ENCODE measurements at places on chromosomes 6 and 20.

- no peak for DNase-seq
These were observed 39.7 kb downstream of the BCAS4 start for GRCh38 chr20:50834599-50835005.

- no peak for DNase-seq
These were observed 33.5 kb upstream of the TPD52L1 start for GRCh38 chr6:125120054-125120590.

- no peak for DNase-seq
These were observed 147.0 kb downstream of the DTNBP1 start for GRCh38 chr6:15515660-15516375.

- DNase-seq = no peak
These were observed 40.9 kb upstream of the FAM83D start for GRCh38 chr20:38885357-38885756.

DNA sequence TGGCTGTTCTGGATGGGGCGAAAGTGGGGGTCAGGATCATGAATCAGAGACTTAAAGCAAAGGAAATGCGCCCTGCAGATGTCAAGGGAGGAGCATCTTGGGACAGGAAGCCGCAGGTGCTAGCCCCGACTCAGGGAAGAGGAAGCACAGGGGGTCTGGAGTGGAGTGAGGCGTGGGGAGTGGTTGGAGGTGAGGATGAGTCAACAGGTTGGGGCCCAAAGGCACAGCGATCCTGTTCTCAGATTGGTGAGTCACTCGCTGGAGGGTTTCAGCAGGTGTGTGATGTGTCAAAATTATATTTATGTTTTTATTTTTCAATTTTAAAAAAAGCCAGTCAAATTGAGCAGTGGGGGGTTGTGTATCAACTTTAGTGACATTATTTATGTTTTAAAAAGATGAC lies 19.0 kb downstream of the PACSIN1 start:
- peak; percentile 47 for DNase-seq

DNA sequence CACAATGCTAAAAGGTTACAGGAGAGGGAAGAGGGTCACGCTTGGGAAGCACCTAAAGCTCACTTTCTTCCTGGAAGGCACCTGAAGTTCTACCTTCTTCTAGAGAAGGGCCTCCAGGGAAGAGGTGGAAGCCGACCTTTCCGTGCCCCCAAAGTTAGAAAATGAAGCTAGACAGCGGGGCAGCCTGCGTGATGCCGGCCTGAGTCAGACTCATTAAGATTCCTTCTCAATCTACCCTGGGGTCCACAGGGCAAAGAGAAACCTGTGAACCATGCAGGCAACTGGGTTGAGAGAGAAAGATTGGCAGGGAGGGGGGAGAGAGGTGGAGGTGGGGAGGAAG lies 54.8 kb upstream of the CCDC167 start:
- DNase-seq = no peak

DNA sequence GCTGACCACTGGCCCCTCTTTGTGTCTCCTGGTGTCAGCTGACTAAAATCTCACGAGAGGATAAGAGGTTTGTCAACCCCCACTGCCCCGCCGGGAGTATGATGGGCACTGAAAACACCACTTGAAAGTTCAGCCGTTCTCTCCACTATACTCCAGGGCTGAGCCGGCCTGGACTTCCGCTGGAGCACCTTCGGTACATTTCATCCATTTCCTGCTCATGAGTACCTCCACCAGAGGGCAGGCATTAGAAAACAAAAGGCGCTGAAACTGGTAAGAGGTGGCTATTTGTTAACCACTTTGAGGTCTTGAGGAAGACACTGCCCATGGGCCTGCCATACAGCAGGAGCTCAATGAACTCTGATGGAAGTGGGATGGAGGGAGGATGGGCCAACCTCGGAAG lies 17.9 kb upstream of the ANKRD60 start:
- no peak for DNase-seq

DNA sequence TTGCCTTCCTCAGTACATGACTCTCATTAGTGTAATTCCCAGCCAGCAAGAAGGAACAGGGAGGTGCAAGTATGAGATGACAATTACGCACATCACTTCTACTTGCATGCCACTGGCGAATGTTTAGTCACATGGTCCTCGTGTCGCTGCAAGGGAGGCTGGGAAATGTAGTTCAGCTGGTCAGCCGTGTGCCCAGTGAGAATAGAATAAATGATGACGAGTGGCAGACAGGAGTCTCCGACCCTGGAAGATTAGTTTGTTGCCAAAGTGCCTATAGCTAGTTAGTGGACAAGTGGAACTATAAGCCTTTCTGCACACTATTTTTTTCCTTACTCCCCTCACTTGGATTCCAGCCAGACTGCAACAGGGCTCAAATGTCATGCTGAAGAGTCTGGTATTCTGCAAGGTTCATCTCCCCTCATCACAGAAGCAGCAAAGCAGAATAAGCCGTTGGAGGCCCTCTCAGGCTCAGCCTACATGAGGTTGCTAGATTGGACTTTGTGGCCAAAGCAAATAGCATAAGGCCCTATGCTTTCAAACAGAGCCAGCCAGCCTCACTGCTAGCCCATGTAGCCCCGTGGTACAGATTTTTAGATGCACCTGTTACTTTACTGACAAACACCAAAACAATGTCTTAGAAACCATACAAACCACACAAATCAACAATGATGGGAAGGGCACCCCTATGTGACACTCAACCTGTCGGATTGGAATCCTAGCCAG lies 9.7 kb downstream of the LINC00237 start:
- DNase-seq = no peak

- no peak for DNase-seq
These were observed 45.1 kb downstream of the TRERF1 start for GRCh38 chr6:42406306-42407280.

DNA sequence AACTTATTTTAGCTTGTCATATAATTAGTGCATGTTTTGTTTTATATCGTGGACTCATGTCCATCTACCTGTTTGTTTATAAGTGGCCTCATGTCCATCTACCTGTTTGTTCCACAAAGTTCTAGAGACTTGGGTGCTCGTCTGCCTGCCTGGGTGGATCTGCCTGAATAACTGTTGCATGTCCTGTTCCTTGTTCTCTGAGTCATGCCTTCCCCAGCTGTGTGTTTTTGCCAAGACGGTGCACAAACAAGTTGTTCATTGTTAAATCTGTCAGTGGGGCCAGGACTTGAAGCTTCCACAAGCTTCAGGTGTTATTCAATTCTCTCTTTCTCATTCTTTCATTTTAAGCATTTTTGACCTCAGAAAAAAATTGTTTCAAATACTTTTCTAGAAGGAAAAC lies 358.0 kb upstream of the CITED2 start:
- no peak for DNase-seq

- no peak for DNase-seq
These were observed 285.2 kb downstream of the UST start for GRCh38 chr6:149031859-149032598.

- no peak for DNase-seq
These were observed 10.9 kb upstream of the TMEM14B start for GRCh38 chr6:10736731-10737130.

GRCh38 chr6:32133786-32134185 lies 3.7 kb upstream of the FKBPL start:
- no peak for DNase-seq

DNA sequence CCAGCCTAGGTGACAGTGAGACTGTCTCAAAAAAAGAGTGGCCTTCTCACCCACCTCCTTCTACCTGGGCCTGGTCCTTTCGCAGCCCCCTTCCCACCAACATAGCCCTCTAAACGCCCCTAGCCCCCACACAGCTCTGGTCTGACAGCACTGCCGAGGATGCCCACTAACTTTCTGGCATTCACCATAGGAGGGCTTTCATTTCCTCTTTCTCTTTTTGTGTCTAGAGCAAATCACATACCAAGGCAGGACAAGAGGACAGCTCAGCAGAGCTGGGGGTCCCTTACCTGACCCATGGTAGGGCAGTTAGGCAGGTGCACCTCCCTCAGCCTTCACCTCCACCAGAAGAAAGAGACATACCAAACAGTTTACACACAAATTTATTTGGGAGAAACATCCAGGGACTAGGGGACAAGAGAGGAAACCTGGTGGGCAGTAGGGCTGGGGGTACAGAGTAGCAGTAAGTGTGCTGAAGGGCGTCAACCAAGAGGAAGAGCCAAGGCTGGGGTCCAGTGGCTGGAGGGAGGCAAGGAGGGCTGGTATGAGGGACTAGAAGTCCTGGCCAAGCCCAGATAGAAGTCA lies 4.5 kb downstream of the LY6G5C start:
- DNase-seq = no peak

GRCh38 chr6:25477006-25477590 lies 174.9 kb upstream of the SCGN start:
- no peak for DNase-seq

GRCh38 chr6:140230282-140230681 lies 855.8 kb upstream of the CITED2 start:
- DNase-seq = no peak

- DNase-seq = no peak
These were observed 88.0 kb upstream of the UST start for GRCh38 chr6:148658681-148659430.

Measured in stimulated activated CD4-positive, alpha-beta T cell treated with anti-CD3 and anti-CD28 coated beads, Interleukin-1b, Interleukin-23, amount 100 ng/mL, for 4 hours (primary cell).